ENCODE measurements at places on chromosomes 4 and X. TPM values are rescaled to one million over a fixed set of nuclear protein-coding genes. Genes with fewer than 3 reads are reported as not detected.
A peak's percentile ranks its signal among the peaks of the same experiment; 100 is the strongest.

The TKTL2 gene
- polyA plus RNA-seq: not detected

DNA sequence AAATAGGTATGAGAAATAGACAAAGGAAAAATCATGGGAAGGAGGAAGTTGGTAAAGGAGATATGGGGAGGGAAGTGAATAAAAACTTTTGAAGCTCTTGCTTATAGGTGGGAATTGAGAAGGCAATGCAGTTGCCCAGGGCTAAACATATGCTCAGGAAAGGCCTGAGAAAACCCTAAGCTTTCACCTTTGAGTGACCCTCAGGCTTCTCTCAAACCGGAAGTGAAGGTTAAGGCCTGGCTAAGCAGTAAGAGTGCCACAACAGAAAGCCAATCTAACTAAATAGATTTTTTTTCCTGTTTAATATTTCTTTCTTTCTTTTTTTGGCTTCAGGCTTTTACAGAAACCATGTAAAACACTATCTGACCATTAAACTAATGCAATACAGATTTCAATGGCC is 69.5 kb upstream of the GABRA3 start:
- DNase-seq: no peak

The CT45A10 gene
- polyA plus RNA-seq: not detected

The PABPC1L2A gene
- not detected for polyA plus RNA-seq

The NUP62CL gene
- polyA plus RNA-seq: 11.3 TPM

The FAM120C gene
- polyA plus RNA-seq: 2.1 TPM

The PNMA5 gene
- not detected for polyA plus RNA-seq

DNA sequence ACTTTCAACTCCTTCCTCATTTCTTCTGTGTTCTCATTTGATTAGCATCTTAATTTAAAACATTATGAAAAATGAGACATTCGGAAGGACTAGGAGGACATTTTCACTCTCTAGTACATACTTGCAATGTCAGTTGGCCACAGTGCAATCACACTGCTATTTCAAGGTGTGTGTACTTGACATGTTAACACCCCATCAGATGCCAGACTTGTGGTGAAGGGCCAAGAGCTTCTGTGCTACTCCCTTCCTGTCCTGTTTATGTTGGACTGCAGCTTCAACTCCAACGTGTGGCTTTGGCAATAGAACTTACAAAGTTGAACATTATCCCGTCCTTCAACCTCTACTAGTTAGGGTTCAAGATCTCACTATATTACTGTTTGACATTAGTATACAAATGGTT is 221.0 kb downstream of the PALLD start:
- DNase-seq: peak; percentile 68

DNA sequence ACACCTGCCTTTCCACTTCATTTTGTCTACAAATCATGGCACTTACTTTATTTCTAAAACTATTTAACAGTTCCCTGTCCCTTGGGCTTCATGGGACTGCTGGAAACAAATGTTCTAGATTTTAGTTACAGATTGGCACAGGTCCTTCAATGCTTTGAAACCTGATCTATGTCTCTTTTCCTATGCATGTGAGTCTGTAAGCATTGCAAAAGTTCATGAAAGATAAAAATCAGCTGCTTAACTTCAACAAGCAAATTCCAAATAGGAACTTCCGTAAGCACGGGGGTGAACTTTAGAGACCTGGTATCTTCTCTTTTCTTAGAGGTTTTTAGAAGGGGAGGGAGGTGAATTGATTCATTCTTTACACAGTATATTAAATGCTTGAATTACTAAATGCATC is 9.5 kb downstream of the LGI2 start:
- DNase-seq: no peak

- DNase-seq: no peak
Observed at GRCh38 chrX:115693476-115693875, 132.5 kb downstream of the PLS3 start.

DNA sequence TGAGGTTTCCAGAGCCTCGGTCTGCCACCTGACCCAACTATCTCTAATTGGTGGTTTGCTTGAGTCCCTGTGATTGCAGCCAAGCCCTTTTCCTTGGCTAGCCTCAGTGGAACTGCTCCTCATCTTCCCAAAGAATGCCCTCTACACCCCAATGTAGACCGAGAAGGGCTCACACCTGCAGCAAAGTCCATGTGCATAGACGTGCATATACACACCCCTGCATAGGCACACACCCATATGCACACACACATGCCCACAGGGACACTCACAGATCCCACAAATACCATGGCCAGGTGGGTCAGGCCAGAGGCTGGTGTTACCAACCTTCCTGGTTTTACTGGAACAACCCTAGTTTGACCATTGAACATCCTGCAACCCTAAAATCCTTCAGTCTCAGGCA is 332 bp downstream of the AWAT2 start:
- no peak for DNase-seq

- DNase-seq: no peak
Observed at GRCh38 chrX:23832721-23833120, 49.7 kb downstream of the SAT1 start.

GRCh38 chr4:78031417-78031950 is 25.6 kb upstream of the FRAS1 start:
- DNase-seq: no peak

GRCh38 chr4:3337811-3338210 is 45.0 kb downstream of the RGS12 start:
- DNase-seq: no peak

DNA sequence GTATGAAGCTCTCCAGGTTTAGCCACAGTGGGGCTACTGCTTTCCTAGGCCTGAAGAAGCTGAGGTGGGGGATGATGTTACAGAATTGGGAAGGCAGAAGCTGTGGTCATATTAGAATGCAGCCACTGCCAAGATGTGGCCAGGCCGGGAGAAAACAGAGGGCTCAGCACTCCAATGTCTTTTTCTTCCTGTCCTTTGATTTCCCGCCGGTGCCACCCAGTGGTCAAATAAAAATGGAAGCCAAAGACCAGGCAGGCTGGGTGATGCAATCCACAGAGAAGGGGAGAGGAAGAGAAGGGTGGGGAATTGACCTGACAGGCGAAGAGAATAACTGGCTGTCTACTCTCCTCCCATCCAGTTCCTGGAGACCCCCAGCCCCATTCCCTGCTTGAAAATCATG is 94.9 kb upstream of the SHISA3 start:
- DNase-seq: no peak
